ENCODE measurements at places on chromosomes 7 and 10.
A peak's percentile ranks its signal among the peaks of the same experiment; 100 is the strongest.

DNA sequence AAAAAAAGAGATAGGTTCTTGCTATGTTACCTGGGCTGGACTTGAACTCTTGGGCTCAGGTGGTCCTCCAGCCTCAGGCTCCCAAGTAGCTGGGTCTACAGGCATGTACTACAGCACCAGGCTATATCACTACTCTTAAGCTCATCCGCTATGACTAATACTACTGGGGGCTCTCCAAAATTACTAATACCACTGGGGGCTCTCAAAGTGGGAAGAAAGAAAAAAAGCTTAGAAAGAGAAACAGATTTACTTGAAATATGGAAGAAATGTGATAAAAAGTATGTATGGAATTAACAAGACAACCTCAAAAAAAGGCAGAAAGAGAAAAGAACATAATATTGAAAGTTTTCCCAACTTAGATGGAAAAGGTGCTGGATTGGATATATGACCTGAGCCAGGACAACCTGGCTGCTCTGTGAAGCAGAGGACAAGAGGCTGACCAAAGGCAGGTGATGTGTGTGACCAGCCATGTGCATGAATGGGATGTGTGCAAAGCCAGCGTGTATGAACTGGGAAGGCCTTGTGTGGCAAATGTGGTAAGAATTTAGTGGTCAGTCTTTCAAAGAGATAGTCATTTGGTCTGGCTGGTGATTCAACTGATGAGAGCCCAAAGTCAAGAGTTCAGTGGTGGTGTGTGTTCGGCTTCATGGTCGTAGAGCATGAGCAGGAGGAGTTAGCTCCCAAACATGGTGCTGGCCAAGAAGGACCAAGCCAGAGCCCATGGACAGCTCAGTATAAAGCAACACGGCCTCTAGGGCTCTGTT is 232.4 kb upstream of the KLF14 start:
- no peak for DNase-seq

DNA sequence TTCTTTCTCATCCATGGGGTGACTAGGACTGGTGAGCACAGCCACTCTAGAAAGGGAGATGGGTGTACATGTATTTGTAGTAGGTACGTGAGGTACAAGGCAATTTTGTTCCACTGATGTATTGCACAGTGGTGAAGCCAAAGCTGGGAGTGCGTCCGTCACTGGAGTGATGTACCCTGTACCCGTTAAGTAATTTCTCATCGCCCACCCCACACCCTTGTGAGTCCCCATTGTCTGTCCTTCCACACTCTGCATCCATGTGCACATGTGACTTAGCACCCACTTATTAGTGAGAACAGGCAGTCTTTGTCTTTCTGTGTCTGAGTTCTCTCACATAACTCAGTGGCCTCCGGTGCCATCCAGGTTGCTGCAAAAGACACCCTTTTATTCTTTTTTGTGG is 658.3 kb downstream of the SDK1 start:
- no peak for DNase-seq

DNA sequence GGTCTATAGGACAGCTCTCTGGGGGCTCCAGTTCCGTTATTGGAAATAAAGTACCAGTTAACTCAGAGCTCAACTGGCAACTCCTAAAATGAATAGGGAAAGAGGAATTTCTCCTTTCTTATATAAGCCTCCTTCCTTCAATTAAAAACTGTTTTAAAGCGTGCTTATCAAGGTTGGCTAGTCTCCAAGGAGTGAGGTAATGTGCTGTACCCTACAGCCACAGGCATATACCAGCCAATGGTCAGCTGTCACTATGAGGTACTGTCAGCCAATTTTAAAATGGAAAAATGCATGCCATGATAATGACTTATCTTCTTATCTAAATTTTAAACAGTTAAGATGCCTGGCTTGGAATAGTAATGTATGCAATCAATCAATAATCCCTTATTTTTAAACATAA is 76.2 kb downstream of the PLCE1 start:
- DNase-seq: no peak

GRCh38 chr7:105935250-105935649 is 27.8 kb upstream of the CDHR3 start:
- peak; percentile 79 for DNase-seq

- no peak for DNase-seq
Measured at GRCh38 chr10:64503429-64503828, 982.2 kb downstream of the REEP3 start.

- no peak for DNase-seq
Measured at GRCh38 chr10:96645191-96645721, 58.4 kb upstream of the TM9SF3 start.

DNA sequence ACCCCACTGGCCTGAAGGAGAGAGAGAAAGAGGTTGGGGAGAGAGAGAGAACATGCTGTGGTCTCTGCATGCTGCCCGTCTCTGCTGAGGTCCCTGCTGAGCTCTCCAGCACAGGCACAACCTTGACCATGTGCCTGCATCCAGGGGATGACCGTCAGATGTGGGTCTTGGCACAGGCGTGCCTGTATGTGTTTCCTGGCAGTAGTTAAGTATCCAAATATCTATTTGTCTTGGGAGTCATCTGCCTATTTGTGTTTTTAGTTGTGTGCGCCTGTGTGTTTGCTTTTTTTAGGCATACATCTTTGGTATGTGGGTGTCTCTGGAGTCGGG is 1.9 kb upstream of the UNC5B start:
- DNase-seq: no peak

DNA sequence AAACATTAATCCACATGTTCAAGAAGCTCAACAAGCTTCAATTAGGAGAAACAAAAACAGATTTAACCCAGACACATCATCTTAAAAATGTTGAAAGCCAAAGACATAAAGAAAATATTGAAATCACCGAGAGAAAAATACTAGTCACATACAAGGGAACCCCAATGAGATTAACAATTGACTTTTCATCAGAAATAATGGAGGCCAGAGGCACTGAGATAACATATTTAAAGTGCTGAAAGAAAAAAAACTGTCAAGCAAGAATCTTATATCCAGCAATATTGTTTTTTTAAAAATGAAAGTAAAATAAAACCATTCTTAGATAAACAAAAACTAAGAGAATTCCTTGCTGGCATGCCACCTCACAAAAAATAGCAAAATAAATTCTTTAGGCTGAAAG is 28.9 kb downstream of the AOC1 start:
- no peak for DNase-seq

DNA sequence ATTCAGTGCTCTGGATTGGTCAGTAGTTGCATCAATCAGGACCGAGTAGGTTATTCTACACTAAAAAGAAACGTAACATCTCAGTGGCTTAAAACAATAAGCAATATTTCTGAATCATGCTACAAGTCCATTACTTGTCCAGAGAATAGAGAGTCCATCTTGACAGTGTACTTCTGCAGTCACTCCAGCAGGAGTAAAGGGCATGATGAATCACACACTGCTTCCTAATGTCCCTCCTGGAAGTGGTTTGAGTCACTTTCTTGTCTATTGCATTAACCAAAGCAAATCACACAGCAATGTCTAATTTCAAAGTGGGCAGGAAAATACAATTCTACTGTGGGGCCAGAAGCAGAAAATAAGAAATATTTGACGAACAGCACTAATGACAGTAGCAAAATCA is 124.8 kb downstream of the TSPAN12 start:
- DNase-seq: no peak

DNA sequence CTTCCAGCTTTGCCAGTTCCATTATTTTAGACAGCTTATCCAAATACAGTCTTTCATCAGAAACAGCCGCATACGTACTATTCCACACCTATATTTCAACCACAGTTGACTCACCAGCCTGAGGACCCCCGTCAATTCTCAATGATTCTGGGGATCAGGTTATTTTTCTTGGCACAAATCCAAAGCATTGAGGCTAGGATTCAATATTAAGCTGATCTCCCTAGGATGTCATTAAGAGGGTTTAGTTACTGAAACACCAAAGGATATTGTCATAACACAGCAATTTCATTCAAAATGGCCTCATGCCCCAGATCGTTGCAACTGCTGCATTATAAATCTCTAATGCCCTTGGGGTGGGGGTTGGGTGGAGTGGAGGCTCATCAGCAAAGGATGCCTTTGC is 214.6 kb downstream of the PTEN start:
- no peak for DNase-seq

- DNase-seq: no peak
Measured at GRCh38 chr7:637826-638225, 88.7 kb upstream of the DNAAF5 start.

- DNase-seq: no peak
Measured at GRCh38 chr7:129768614-129769399, 157.3 kb downstream of the NRF1 start.

GRCh38 chr10:70162151-70162891 is 8.0 kb downstream of the SAR1A start:
- DNase-seq: no peak

GRCh38 chr7:32015133-32015532 is 55.1 kb downstream of the PDE1C start:
- DNase-seq: no peak

GRCh38 chr10:3950676-3951275 is 165.8 kb upstream of the KLF6 start:
- DNase-seq: no peak

DNA sequence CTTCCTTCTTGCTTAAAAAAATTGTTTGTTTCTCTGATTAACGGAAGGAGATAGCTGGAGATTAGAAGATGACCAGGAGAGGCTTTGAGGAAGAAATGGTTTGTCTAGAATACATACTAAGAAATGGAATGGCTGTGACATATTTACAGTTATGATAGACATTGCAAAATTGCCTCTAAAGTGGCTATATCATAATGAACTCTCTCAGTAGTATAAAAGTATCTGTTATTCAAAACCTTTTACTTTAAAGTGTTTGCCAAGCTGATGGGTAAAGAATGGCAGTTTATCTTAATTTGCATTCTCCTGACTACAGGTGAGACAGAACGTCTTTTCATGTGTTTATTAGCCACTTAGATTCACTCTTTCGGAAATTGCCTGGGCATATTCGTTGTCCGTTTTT is 28.7 kb downstream of the LRGUK start:
- no peak for DNase-seq

DNA sequence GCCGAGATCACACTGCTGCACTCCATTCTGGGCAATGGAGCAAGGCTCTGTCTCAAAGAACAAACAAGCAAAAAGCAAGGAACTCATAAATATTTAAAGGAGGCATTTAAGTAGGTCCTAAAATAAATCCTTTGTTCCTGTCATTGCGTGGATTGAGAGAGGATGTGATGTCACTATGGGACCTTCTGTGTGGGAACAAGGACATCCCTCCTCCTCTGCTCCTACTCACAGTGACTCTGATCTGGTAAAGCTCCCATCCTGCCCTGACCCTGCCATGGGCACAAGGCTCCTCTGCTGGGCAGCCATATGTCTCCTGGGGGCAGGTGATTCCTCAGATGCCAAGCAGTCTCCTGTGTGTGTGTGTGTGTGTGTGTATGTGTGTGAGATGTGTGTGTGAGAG is 74.1 kb upstream of the PRSS58 start:
- DNase-seq: no peak

All from NCI-H1417 treated with DMSO at 0.1 percent for 48 hours (cell line).